Astrocyte of the cerebellum (primary cell): ENCODE measurements at places on chromosomes 16 and 17.

DNA sequence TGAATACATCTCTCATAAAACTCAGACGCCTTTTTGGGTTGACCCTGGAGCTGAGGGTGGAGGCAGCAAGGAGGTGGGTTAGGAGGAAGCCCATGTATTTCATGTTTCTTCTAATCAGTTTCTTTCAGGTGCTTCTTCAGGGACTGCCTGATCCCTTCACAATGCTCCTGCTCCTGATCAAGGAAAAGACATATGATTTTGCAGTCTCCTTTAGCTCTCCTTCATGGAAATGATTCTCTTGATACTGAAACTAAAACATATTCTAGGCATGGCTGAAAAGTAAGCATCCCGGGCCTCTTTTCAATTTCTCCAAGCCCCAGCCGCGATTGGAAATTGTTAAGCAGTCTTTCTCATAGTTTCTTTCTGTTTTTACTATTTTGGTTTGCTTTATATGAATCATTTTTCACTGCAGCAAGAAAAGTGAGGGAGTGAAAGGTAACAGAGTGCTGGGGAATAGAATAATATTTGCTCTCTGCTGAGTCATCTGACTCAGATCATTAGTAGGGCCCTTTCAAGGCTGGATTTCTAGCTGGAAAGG lies 730.7 kb downstream of the CDH11 start:
- DNase-seq, result no peak

DNA sequence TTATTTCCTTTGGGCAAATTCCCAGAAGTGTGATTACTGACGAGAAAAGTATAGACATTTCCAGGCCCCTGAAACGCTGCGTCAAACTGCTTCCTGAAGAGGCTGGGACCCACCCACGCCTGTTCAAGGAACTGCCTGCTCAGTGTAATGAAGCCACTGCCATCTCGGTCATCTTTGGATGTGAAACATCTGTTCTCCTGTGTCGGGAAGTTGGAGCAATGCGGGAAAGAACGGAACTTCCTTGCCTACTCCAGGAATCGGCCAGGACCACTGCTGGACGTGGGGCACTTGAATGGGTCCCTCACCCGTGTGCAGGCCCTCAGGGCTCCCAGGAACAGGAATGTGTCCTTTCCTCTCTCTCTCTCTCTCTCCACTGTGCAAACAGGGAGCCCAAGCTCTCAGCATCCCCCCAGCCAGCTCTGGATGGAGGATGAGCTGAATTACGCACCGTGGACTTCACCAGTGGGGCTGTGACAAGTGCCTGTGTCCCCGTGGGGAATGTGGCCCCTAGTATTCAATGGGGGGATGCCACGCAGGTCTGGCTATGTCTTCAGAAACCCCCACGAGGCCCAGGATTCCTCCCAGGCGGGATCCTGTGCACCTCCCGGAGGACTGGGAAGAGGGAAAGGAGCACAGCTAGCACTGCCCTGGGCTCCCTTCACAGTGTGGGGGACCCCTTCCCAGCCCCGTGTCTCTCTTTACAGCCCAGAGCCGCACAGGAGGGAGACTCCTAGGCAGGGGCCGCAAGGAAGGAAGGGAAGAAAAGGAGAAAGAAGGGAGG lies 18.3 kb upstream of the LITAF start:
- no peak for DNase-seq

DNA sequence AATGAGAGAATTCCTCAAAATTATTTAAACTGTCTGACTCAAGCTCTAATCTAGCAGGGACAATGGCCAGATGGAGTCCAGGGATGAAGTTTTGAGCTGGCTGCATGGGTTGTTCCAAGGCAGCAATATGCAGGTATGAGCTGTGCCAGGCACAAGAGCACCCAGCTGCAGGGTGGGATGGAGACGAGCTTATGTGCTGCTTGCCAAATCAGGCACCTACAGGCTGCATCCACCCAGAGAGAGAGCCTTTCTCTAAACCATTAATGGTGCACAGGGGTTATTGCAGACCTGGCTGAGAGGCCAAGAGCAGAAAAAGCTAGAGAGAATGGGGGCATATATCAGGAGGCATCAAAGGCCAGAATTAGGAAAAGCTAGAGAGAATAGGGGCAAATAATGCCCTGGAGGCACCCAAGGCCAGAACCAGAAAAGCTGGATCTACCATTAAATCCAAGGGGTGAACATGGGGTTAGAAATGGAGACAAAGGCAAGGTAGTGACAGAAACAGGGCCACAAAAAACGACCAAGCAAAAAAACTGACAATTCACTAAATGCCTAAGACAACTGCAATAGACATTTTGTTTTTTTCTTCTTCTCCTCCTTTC lies 11.0 kb downstream of the KRT33A start:
- no peak for DNase-seq

GRCh38 chr17:57399690-57400089 lies 143.4 kb downstream of the MSI2 start:
- DNase-seq, result no peak

GRCh38 chr17:75927286-75927922 lies 13.4 kb downstream of the FBF1 start:
- no peak for DNase-seq

- DNase-seq, result no peak
These were observed 121.9 kb upstream of the GSE1 start for GRCh38 chr16:85491058-85491771.

- DNase-seq, result no peak
These were observed 12.2 kb downstream of the AANAT start for GRCh38 chr17:76479515-76480060.

GRCh38 chr17:2388020-2388682 lies 12.7 kb downstream of the MNT start:
- no peak for DNase-seq

DNA sequence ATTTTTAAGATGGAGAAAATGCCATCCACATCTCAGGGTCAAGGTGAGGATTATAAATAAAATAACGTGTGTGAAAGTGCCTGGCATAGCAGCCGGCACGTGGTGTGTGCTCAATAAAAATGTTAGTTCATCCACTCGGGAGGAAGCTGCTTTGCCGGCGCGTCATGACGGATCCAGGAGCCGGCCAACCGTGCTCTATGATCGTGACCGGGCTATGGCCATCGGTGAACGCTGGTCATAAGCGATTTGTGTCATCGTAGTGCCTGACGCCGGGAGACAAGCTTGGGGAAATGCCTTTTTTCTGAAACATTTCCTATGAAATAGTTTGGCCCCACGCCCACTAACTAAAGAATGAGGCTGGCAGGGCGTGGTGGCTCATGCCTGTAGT lies 74.0 kb downstream of the CMC2 start:
- peak; percentile 38 for DNase-seq

- DNase-seq, result no peak
These were observed 11.4 kb downstream of the HOXB4 start for GRCh38 chr17:48566717-48567116.

GRCh38 chr16:8665529-8665928 lies 8.9 kb upstream of the ABAT start:
- no peak for DNase-seq

DNA sequence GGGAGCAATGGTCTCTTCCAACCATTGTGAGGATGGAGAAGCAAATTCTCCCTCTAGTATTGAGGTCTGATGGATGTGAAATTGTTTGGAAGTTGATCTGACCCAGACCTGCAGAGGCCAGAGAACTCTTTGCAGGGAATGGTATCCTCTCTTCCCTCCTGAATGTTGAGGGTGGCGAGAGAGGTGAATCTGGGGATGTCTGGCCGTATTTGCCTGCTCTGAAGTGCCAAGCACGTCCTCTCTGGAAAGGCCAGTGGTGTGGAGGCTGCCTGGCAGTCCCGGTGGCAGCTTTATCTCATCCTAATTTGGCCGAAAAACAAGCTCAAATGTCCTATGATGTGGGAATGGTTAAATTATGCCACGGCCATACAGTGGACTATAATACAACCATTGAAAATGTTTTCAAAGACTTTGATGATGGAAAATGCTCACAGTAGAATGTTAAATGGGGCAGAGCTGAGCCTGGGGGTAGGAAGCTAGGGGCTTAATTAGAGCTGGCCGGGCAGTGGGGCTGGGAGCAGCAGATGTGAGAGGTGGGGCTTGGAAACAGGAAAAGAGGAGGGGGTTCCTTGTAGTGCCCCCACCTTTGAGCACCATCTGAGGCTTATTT lies 30.8 kb downstream of the WSCD1 start:
- DNase-seq, result no peak

DNA sequence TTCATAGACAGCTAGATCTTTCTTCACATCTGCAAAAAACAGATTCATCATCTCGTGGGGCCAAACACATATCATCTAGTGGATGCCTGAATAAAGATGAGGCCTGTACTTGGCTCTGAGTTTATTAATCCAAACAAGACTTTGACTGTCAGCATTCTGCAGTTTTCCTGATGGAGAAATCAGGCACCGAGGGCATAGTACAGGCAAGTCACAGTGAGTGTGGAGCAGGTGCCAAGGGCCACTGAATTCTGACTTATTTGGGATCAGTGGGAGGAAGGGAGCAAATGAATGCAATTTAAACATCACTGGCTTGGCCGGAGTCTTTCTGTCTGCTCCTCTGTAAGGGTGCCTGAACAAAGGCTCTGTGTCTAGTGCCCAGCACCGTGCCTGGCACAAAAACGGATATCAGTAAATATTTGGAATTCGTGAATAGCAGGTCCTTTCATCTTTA lies 975 bp downstream of the CFAP20 start:
- DNase-seq, result no peak

- DNase-seq, result no peak
These were observed 27.5 kb downstream of the GGA2 start for GRCh38 chr16:23482778-23483177.

DNA sequence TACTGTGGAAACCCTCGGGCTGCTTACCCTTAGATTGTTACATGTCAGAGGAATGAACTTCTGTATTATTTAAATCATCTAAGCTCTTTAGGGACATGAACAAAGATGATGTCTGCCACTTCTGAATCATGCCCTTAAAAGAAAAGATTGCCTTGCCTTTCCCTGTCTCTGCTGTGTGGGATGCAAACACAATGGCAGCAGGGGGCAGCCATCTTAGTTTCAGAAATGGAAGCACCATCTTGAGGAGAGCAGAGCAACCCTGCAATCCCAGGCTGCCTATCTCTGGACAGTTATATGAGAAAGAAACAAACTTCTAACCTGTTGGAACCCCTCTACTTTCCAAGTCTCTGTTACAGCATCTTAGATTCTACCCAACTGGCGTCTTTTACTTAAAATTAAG lies 16.7 kb upstream of the HLF start:
- no peak for DNase-seq

DNA sequence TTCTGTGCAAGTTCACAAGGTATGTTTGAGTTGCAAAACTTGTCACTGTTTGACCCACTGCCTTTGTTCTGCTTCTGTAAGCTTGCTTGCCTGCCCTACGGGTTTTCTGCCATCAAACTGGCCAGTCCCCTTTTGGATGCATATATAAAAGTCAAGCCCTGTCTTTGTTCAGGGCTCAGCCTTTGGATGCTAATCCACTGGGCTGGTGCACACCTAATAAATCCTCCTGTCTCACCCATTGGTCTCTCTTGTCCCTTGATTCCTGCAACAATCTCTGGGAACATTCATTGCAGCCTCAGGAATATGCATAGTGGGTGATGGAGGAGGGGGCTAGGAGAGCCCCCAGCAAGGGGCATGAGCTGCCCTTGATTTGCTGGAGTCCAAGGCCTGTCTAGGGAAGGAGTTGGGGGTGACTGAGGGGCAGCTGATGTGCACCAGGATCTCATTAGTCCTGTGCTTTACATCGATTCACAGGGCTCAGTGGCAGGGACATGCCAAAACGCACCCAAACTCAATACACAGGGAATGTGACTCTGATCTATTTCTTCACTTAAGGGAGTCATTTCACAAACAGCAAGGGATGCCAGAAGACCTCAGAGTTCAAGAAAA lies 225.4 kb upstream of the NLRP1 start:
- DNase-seq, result no peak

DNA sequence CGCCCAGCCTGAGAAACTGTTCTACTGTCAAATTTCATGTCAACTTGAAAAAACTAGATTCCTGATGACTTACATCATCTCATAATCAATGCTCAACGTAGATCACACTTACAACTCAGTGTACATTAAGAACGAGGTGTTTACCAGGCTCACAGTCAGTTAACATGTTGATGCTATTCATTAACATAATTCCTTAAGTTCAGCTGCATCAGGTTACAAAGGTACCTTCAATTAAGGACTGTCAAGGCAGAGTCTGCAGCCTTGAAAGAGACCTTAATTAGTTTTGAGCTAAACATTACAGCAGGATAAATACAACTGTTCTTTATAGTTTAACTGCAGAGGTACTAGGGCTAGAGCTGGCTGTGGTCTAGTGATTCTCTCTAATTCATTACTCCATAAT lies 1.9 kb downstream of the GNA13 start:
- no peak for DNase-seq

DNA sequence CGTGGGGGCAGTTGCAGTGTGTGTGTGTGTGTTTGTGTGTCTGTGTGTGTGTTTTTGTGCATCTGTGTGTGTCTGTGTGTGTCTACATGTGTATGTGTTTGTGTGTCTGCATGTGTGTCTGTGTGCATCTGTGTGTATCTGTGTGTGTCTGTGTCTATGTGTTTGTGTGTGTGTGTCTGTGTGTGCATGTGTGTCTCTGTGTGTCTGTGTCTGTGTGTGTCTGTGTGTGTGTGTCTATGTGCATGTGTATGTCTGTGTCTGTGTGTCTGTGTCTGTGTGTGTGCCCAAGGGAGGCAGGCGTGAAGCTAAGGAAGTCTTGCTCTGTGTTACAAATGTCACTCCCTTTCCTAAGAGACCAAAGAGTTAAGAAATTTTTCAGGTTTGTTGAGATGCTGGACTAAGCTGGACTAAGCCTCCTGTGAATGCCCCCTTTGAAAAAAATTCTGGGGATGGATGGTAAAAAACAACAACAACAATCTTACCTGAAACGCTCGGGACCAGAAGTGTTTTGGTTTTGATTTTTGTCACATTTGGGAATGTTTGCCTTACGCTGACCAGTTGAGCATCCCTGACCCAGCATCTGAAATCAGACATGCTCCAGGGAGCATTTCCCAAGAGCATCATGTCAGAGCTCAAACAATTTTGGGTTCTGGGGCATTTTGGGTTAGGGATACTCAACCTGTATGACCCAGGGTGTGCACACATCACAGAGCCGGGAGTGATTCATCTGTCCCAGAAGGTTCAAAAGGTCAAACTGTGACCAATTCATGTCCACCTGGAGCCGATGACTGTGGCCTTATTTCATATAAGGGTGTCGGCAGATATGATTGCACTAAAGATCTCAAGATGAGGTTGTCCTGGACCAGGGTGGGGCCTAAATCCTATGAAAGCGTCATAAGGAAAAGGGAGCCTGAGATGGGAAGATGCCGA lies 48.6 kb upstream of the ZNF469 start:
- DNase-seq, result no peak

- peak; percentile 15 for DNase-seq
These were observed 189.4 kb upstream of the CDH8 start for GRCh38 chr16:62225675-62226074.

GRCh38 chr16:71479420-71479819 lies 9.7 kb downstream of the ZNF19 start:
- no peak for DNase-seq

GRCh38 chr17:354651-355556 lies 2.3 kb upstream of the RPH3AL start:
- no peak for DNase-seq

DNA sequence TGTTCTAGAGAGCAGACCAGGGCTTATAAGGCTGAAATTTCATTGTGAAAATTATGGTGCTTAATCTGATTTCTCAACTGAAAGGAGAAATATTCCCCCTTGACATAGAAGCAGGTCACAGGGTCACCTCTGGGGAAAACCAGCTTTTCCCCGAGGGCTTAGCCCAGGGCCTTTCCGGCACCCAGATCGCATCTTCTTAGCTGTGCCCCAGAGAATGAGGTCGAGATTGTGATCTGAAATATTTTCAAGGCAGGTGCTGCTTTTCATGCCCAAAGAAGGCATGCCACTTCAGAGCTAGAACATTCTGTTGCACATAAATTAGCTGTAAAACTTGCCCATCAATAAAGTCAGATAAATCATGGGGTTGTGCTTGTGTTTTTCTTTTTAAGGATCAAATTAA lies 25.4 kb upstream of the ARHGAP17 start:
- no peak for DNase-seq
